MG63 (cell line): ENCODE measurements at places on chromosomes 1 and 21.

- no peak for DNase-seq
Observed at GRCh38 chr1:11324567-11325165, 51.7 kb downstream of the UBIAD1 start.

DNA sequence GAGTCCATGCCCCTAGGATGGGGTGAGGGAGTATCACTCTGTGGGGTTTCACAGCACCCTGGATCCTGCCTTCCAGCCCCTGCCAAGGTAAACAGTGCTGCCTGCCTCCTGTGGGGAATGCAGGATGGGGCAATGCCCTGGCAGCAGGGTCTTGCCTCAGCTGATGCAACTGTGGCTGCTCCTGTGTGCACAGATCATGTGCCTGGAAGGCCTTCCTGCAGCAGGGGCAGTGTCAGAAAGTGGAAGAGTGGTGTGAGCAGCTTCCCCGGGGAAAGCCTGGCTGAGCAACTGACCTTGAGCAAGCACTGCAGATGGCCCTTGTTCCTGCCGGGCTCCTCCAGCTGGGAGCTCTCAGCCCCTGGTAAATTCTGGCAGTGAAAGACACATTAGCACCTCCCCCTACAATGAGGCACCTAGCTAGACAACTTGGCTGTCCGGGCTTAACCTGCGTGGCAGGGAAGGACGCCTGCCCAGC, 9.9 kb downstream of the TOR3A start:
- DNase-seq, result peak; percentile 61

DNA sequence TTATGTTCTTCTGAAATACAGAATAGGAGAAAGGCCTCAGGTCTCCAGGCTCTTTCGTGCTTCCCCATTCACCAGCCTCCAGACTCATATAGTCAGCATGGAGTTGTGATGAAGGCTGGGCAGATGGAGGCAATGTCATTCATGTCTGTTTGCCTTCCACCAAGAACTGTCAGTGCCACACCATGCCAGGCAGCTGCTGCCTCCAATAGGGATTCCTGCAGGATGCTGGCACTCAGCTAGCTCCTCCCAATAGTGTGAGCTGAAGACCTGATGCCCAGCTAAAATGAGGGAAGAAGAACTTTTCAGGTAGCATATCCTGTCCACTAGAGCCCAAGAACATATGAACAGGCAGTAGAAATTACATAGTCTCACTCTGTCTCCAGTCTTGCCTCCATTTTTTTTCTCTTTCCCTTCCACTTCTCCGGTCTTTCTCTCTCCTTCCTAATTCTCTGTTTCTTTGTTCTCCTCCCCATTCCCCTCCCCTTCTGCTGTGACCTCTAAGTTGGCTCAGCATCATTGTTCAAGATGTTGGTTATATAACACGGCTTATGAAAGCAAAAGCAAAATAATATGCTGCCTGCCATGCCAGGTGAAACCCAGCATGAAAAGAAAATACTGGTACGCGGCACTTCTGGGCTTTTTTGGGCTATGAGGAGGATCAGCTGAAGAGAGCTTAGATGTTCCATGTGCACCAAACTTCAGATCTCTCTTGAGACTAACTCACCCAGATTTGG, 17.3 kb downstream of the GLUL start:
- no peak for DNase-seq

DNA sequence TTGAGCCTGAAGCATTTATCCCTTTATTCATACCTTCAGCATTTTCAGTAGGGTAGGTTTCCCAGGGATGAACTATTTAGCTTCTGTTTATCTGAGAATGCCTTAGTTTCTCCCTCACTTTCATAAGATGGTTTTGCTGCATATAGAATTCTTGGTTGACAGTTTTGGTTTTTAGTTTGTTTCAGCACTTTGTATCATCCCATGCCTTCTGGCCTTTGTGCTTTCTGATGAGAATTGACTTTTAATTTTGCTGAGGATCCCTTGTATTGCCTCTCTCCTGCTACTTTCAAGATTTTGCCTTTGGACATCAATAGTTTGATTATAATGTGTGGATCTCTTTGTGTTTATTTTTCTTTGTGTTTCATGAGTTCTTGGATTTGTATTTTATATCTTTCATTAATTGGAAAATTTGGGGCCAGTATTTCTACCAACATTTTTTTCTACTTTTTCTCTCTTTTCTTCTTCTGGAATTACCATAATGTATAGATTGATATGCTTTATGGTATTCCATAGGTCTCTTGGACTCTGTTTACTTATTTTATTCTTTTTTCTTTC, 236.6 kb downstream of the LBR start:
- no peak for DNase-seq

GRCh38 chr1:149888247-149888998, 10.9 kb upstream of the BOLA1 start:
- peak; percentile 87 for DNase-seq

GRCh38 chr1:62833529-62833928, 49.6 kb downstream of the ATG4C start:
- no peak for DNase-seq

GRCh38 chr1:55007625-55008024, 8.9 kb downstream of the BSND start:
- peak; percentile 74 for DNase-seq

- DNase-seq, result no peak
Observed at GRCh38 chr1:68378296-68379084, 71.3 kb downstream of the RPE65 start.

DNA sequence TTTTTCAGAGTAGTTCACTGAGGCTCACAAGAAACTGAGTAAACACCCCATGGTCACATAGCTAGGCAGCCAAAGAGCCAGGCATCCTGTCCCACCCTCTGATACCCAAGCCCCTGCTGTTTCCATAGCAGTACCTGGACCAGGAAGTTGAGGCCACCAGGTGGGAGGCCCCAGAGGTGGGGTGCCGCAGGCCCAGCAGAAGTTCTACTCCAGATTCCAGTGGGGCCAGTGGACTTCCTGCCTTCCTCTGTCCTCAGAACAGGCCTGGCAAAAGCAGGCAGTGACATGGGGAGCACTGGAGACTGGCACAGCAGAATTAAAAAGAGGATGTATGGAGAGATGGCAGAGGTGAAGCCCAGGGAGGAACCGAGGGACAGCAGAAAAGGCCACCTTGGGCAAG, 19.0 kb downstream of the FOXO6 start:
- DNase-seq, result no peak

GRCh38 chr21:14881863-14882499, 182.8 kb downstream of the NRIP1 start:
- DNase-seq, result no peak

GRCh38 chr21:41973861-41974751, 20.3 kb upstream of the C2CD2 start:
- DNase-seq, result no peak

DNA sequence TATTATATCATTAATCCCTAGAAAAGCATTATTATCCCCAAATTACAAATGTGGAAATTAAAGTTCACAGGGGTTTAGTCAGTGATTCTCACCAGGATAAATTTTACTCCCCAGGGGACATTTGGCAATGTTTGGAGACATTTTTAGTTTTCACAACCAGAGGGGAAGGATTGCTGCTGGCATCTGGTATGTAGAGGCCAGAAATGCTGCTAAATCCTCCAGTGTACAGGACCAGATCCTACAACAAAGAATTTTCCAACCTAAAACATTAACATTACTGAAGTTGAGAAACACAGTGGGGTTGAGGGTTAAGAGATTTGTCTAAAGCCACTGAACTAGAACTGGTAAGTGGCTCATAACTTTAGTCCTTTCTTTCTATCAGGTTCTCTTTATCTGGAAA, 162.0 kb upstream of the SYT6 start:
- no peak for DNase-seq
